Activated naive CD8-positive, alpha-beta T cell treated with anti-CD3 and anti-CD28 coated beads, Interleukin-2, amount 10 ng/mL, durations not matched to agents 7 days and 5 days (primary cell): ENCODE measurements at places on chromosomes 2 and 18. TPM values are rescaled to one million over a fixed set of nuclear protein-coding genes. Genes with fewer than 3 reads are reported as not detected.
A peak's percentile ranks its signal among the peaks of the same experiment; 100 is the strongest.

DOCK10 gene
- 259 TPM for total RNA-seq

DQX1 gene
- 0.20 TPM for total RNA-seq

ATIC gene
- 117 TPM for total RNA-seq

- DNase-seq, result no peak
Observed at GRCh38 chr18:58495634-58496033, 133.3 kb downstream of the ALPK2 start.

DNA sequence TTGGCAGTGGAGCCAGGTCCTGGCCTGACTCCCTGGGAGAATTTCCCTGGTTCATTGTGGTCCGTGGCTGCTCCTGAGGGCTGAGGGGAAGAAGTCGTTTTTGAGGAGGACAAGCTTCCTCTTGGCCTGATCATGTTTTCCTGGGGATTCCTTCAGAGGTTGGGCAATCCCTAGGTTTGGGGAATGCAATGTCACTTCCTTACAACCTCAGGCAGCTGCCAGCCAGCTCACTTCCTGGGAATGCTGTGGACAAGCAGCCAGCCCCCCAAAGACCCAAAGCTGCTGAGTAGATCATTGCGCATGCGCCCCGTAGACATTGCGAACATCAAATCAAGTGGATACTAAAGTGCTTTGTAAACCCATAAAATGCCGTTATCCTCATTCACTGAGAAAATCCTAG is 7.7 kb upstream of the DNMT3A start:
- no peak for DNase-seq

DNA sequence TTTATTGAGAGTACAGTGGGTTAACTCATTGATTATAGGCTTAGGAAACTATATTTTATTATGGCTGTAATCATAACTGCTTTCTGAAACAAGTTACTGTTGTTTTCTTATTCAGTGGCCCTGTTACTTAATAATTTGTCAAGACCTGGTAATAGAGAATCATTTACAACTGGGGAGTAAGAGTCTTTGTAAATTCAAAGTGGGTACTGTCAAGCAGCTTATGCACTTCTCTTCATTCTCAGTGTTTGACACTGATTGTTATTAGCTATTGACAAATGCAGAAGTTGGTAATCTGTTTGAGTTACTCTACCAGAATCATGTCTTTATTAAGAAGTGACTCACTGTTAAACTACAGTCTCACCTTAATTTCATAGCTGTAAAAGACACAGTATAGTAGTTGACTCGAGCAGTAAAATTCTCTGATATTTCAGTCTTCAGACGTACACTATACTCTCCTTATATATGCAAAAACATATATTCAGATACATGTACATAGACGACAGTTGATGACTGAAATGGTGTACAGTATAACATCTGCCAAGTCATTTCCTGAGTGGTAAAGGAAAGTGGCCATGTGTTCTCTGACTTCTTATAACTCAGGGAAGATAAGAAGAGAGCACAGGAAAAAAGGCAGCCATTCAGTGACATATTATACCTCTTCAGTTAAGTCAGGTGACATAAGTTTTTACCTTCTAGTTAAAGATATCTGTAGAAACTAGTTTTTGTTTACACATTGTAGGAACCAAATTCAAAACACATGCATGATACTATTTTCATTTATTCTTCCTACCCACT is 36.0 kb upstream of the TTC27 start:
- no peak for DNase-seq

DNA sequence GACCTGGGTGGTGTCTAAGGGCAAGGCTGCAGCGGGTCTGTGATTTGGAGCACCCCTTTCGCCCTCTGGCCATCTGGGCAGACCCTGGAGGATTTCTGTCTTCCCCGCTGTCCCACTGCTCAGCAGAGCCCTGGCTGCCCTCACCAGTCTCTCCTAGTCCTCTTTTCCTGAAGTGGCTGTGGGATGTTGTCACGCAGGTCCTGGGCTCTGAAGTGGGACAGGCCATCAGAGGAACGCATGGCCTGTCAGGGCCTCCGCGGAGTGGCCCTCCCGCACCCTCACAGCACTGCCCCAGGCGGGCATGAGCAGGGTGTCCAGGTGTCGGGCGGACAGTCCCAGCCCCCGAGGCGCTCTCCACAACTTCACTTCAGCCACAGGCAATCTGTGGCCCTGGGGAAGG is 1.1 kb upstream of the TMEM185B start:
- peak; percentile 36 for DNase-seq

- no peak for DNase-seq
Observed at GRCh38 chr2:11466307-11467128, 557 bp upstream of the E2F6 start.

DNA sequence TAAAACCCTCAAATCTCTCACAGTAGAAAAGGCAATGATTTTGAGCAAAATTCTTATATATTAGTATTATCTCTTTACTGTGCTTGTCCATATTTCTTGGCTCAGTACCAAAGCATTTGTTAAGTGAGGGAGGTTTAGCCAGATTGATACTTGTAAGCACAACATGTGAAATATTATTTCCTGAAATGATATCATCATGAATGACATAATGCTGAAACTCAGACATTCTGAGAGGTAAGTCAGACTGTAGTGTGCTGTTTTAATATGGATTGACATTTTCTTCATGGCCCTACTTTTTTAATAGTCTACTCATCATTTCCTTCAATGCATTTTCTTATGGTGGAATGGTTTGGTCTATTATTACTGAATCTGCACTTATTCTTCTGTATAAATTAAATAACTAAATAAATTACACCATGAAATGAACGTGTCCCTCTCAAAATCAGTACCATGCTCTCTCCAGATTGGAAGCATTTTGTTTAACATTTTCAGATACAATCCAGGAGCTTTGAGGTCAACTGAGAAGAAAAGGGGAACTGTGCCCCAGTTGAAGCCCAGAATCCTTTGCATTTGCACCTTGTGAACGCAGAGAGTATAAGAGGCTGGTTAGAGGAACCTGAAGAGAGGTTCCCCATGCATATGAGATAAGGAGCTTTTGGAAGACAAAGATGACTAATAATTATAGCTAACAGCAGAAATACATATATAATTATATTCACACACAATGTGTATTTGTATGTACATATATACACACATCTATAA is 50.1 kb upstream of the CRACDL start:
- no peak for DNase-seq

DNA sequence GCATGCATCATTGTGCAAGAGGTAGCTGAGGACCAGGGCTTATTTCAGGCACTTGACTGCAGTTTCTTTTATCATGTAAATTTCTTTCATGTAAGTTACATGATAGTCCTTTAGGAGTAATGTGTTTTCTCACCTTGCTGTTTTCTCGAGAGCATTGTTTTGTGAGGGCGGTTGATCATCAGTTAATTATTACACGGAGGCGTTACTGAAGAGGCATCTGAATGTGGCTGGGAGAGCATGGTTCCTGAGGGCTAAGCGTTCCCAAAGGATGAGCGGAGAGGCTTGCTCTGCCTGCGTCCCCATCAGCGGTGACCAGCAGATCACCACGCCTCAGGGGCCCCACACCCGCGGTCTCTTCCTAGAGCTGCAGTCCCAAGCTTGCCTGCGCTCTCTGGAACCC is 156.1 kb upstream of the NFATC1 start:
- DNase-seq, result no peak

- DNase-seq, result no peak
Observed at GRCh38 chr18:74264303-74265020, 27.3 kb downstream of the CYB5A start.

- no peak for DNase-seq
Observed at GRCh38 chr2:234257859-234258561, 207.5 kb downstream of the SPP2 start.

GRCh38 chr2:148021886-148022285 is 995 bp downstream of the MBD5 start:
- no peak for DNase-seq

GRCh38 chr2:96574364-96574763 is 37.8 kb downstream of the ARID5A start:
- DNase-seq, result no peak

DNA sequence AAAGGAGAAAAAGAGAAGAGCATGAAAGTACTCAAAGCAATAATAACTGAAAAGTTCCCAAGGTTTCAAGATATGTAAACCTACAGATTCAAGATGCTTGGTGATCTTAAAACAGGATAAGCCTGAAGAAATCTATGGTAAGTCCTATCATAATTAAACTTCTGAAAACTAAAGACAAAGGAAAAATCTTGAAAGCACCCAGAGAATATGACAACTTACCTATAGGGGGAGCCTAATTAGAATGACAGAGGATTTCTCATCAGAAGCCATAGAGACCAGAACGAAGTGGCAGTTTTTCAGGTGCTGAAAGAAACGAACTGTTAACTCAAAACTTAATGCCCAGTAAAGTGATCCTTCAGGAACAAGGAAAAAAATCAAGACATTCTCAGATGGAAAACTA is 59.7 kb downstream of the XDH start:
- no peak for DNase-seq

GRCh38 chr2:160199683-160200389 is at the start of gene ITGB6:
Gene ITGB6, minus strand, starts transcription at chr2:160200272. Its CDS starts 209 bp downstream, at chr2:160200063.
- no peak for DNase-seq

DNA sequence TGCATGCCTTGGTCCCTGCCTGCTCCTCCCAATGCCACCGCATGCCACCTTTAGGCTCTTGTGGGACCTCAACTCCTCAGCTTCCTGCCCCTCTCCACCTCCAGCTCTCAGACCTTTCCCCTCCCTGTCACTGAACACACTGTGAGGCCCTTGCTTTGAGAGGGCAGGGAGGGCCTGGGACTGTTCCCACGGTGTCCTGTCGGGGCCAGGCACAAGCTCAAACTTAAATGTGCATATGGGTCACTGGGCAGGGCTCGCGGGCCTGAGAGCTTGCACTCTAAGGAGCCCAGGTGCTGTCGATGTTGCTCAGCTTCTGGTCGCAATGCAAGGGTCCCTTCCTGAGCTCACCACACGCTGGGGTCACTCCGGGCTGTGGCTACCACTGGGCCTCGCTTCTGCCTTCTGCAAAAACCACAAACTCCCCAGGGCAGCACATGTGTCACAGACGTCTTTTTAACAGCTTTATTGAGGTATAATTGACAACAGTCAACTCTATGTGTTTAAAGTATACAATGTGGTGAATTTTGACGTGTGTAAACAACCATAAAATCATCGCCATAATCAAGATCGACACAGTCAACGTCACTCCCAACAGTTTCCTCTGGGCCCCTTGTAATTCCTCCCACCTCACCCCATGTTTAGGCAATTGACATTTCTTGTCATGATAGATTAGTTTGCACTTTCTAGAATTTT is 11.9 kb upstream of the B3GNT7 start:
- no peak for DNase-seq

- no peak for DNase-seq
Observed at GRCh38 chr2:72837171-72837570, 11.3 kb upstream of the EXOC6B start.

DNA sequence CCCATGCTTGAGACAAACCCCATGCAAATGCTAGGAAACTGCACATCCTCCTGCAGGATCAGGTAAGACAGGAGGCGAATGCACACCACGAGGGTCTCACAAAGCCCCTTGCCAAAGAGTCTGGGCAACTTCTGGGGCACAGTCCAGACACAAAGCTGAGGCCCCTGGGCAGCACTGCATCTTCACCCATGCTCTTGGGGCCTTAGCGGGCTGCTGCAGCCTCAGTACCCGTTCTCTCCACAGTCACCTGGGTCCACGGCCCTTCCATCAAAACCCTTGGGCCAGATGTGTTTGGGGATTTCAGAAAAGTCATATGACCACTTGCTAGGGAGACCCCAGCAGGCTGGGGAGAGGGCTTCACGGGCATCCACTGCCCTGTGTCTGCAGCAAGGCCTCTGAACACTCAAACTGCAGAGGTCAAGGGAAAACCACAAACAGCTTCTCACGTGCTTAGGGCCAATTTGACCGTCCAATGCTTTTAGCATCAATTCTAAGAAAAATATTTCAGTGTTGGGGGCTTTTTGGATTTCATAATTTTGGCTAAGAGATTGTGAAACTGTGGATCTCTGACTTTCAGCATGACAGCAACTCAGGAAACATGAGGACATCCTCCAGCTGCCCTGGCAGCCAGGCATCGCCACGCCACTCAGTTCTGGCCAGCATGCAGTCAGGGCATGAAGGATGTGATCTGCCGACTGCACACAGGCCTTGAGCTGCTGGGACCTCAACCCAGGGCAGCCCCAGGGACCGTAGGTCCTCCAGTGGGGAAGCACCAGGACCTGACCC is 20.0 kb downstream of the PASK start:
- peak; percentile 13 for DNase-seq

DNA sequence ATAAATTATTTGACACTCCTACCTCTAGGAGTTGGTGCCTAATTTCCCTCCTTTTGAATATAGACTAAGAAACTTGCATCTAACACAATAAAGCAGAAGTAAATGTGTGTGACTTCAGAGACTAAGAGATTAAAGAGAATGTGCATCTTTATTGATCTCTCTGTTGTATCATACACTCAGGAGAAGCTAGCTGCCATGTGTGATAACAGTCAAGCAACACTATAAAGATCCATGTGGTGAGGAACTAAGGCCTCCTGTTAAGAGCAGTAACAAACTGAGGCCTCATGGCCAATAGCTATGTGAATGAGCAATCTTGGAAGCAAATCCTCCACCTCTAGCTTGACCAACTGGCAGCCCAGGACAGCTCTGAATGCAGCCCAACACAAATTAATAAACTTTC is 3.4 kb downstream of the FANCL start:
- no peak for DNase-seq

DNA sequence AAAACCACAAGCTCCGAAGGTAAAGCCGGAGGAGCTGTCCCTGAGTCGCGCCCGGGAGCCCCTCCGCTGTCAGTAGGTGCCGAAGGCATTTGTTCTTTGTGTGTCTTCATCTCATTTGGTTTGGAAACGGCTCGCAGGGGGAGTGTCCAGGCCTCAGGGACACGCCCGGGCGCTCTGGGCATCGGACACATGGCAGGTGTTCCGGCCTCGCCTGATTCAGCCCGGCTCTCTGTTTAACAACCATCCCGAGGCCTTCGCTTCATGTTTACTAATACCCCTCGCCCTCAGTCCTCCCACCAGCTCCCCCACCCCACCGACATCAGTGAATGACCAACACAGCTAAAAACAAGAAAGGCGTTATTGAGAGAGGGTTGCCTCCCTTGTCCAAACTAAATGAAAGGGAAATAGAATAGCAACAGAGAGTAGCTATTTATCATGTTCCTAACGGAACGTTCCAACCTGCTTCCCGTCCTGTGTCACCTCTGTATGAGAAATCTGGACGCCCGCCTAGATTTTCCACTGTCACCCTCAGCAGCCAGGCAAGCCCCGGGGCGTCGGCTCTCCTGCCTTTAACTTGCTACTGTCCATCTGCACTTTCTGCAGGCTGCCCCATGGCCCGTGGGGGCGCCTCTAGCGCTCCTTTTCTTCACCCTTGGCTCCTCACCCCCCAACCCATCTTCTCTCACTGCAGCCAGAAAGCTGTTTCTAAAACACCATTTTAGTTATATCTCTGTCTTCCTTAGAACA is 73.9 kb downstream of the MYCN start:
- no peak for DNase-seq

- DNase-seq, result no peak
Observed at GRCh38 chr2:23298551-23298950, 86.4 kb upstream of the KLHL29 start.

DNA sequence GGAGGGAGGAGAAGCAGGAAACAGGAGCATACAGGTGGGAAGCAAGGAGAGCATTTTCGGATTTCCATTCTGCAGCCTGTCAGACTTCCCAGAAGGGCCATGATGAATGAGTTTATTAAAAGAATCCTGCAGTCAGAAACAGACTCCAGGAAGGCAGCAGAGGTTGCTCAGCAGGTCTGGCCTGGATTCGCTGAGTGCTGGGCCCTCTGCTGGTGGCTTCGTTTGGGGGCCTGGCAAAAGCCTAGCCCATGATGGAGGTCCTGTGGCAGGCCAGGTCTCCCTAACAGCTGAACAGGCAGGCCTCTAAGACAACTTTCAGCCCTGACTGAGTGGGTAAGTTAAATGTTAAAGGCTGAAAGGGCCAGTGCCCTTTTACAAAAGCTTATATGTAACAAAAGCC is 108.2 kb upstream of the CAPN13 start:
- no peak for DNase-seq

GRCh38 chr2:66481100-66481549 is 46.2 kb downstream of the MEIS1 start:
- DNase-seq, result no peak
